Type B pancreatic cell (in vitro differentiated cells): ENCODE measurements at places on chromosomes 12 and 14. TPM values are rescaled to one million over a fixed set of nuclear protein-coding genes. Genes with fewer than 3 reads are reported as not detected.

DNA sequence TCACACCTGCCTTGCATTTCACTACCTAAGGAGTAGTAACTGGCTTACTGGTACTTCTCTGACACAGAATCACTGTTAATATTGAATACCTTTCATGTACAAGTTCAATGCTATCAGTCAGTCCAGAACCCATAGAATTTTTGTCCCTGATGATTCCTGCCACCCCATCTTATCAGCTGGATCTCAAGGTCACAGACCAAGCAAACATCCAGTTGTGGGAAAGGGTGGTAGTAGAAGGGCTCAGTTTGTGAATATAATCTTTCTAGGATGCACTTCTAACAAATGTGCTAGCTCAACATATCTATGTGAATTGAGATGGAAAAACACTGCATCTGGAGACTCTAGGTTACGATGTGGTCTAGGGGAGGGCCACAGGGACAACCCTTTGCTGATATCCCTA, 14.1 kb downstream of the PPP1CC start:
- H3K27ac ChIP-seq, result no peak overlapping the region
- no peak overlapping the region for H3K4me3 ChIP-seq
- DNase-seq, result no peak
- peaks cover 49% of the 10 kb centered on the region for H3K36me3 ChIP-seq

DNA sequence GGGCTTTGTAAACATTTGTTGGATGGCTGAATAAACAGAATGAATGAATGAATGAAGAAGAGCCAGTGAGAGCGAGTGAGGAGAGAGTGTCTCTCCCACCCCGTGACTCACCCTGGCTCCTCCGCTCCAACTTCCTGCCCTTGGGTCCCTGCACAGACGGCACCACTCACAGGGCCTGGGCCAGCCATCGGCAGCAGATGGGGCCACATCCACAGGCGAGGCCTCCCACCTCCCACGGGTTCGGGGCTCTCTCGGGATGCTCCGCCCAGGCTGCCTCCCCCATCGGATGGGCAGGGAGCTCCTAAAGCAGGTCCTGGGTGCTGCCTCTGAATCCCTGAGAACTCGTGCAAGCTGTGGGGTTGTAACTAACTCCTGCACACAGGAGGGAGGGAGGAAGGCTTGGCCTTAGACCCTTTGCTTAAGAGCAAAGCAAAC, 41.3 kb downstream of the CCNK start:
- no peaks in the 10 kb centered on the region for H3K36me3 ChIP-seq
- H3K27me3 ChIP-seq, result no peaks in the 10 kb centered on the region

The GYS2 gene
- 0.26 TPM in 1 of 2 replicates, not detected in the other for total RNA-seq

The IKBIP gene
- 8.1 and 16.7 TPM in 2 replicates for total RNA-seq

- H3K27ac ChIP-seq, result peak overlapping the region; percentile 79
- DNase-seq, result no peak
- H3K36me3 ChIP-seq, result peaks cover 4% of the 10 kb centered on the region
- H3K27me3 ChIP-seq, result peaks cover 80% of the 10 kb centered on the region
- H3K4me1 ChIP-seq, result peaks cover 7% of the 10 kb centered on the region
- H3K4me3 ChIP-seq, result peak overlapping the region; percentile 88
Observed at GRCh38 chr12:26122061-26122680, 2.7 kb downstream of the BHLHE41 start.

DNA sequence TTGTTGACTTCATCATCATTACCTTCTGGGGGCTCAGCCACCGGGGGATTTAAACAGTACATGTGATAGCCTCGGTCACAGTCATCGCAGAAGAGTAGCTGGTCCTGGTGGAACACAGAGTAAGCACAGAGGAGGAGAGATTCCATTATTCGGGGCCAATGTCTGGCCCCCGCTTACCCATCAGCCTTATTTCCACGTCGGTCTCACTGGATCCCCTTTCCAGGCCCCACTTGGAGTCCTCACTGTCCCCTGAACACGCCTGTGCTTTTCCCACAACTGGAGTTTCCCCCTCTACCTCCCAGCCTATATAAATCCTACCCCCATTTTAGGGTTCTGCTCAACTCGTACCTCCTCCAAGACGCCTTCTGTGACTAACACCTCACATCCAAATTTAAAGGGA, 274.0 kb downstream of the DPF3 start:
- no peak overlapping the region for H3K4me3 ChIP-seq
- peaks cover 30% of the 10 kb centered on the region for H3K4me1 ChIP-seq
- DNase-seq, result peak; percentile 13
- no peaks in the 10 kb centered on the region for H3K27me3 ChIP-seq

The SLCO1C1 gene
- total RNA-seq, result 0.24 and 0.58 TPM in 2 replicates
